ENCODE measurements at places on chromosomes 1 and 21. TPM values are rescaled to one million over a fixed set of nuclear protein-coding genes. Genes with fewer than 3 reads are reported as not detected.

Gene KCNJ6
- not detected for total RNA-seq

Gene NPPB
- not detected for total RNA-seq

Gene ATAD3B
- total RNA-seq, result 35.4 TPM

Gene CYP4A22
- total RNA-seq, result not detected

Gene LCE2B
- not detected for total RNA-seq

DNA sequence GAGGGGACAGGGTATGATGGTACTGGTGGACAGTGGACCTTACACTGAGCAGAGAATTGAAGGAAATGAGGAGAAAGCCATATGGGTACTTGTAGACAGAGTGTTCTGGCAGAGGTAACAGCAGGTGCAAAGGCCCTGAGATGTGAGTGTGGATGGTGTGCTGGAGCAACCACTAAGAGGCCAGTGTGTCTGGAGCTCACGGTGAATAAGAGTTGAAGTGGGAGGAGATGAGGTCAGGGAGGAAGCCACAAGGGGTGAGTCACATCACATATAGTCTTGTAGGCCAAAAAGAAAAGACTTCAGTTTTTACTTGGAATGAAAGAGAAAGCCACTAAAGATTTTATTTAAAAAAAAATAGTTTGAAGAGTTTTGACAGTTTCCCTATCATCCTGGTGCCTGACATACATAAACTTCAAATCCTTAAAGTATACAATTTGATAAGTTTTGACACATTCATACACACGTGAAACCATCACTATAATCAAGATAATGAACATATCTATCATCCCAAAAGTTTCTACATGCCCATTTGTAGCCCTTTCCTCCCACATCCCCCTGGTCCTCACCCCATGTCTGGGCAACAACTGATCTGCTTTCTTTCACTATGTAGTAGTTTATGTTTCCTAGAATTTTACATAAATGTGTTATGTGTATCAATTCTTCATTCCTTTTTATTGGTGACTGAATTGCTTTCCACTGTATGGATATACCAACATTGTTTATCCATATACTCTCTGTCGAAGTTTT, 148.4 kb downstream of the GPATCH2 start:
- peaks cover 23% of the 10 kb centered on the region for H3K4me1 ChIP-seq
- H3K36me3 ChIP-seq, result peaks cover 35% of the 10 kb centered on the region
- peak overlapping the region; percentile 55 for H3K27ac ChIP-seq
- peak; percentile 82 for DNase-seq

DNA sequence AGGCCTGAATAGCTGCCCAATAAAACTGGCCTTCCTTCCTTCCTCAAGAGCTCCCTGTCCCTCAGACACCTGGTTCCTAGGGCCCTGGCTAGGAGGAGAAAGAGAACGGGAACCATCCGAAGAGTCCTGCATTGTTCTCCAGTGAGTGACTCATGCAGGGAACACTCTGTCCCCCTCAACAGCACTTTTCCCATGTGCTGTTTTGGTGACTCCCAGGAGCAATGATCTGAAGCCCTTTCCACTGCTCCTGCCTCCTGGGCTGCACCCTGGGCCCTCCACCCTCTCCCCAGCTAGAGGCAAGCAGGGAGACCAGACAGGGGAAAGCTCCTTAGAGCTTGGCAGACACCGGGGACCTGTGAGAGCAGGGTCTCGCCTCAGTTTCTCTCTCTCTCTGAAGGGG, 18.9 kb downstream of the TNNT2 start:
- no peaks in the 10 kb centered on the region for H3K4me1 ChIP-seq
- no peak overlapping the region for H3K27ac ChIP-seq
- no peak overlapping the region for H3K4me3 ChIP-seq
- H3K36me3 ChIP-seq, result no peaks in the 10 kb centered on the region
- H3K27me3 ChIP-seq, result peaks cover 9% of the 10 kb centered on the region

DNA sequence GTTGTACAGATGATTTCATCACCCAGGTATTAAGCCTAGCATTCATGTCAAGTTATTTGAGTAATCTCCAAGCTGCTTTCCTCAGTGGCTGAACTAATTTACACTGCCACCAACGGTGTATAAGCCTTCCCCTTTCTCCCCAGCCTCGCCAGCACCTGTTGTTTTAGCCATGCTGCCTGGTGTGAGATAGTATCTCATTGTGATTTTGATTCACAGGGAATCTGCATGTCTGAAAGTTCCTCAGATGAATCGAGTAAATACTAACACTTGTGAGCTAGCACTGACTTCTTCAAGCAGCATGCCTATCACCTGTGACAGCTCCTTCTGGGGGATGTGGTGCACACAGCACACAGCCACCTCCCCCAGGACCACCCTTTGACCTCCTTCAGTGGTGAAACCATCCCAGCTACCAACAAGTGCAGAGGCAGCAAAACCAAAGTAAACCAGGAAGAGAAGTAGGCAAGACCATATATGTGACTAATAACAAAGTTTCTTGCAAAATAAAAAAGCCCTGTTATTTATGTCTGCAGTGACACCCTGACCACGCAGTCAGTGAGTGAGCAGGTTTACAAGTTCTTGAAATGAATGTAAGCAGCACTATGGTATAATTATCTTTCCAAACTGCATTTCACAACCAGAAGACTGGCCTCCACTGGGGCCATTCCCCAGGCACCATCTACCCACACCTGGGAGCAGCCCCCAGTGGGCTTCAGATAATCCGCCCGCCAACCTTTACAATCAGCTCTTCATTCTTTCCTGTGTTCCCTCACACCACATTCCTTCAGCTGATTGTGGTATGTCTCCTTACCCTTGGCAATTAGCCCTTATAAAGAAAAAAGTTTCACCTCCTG, 173.8 kb downstream of the ETS2 start:
- DNase-seq, result no peak
- peaks cover 1% of the 10 kb centered on the region for H3K4me1 ChIP-seq
- no peak overlapping the region for H3K4me3 ChIP-seq
- H3K27me3 ChIP-seq, result peaks cover 38% of the 10 kb centered on the region
- no peak overlapping the region for H3K27ac ChIP-seq
- peaks cover 2% of the 10 kb centered on the region for H3K36me3 ChIP-seq

DNA sequence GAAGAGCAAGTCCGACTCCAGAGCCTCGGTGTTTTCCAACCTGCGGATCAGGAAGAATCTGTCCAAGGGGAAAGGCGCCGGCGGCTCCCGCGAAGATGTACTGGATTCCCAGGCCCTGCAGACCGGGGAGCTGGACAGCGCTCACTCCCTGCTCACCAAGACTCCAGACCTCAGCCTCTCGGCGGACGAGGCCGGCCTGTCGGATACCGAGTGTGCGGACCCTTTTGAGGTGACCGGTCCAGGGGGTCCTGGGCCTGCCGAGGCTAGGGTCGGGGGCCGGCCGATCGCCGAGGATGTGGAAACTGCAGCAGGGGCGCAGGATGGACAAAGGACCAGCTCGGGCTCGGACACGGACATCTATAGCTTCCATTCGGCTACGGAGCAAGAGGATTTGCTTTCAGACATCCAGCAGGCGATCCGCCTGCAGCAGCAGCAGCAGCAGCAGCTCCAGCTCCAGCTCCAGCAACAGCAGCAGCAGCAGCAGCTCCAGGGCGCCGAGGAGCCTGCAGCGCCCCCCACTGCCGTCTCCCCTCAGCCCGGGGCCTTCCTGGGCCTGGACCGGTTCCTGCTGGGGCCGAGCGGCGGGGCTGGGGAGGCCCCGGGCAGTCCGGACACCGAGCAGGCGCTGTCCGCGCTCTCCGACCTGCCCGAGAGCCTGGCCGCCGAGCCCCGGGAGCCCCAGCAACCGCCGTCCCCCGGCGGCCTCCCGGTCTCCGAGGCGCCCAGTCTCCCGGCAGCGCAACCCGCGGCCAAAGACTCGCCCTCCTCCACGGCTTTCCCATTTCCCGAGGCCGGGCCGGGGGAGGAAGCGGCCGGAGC, 827 bp downstream of the FMN2 start:
- DNase-seq, result no peak
- peaks cover 6% of the 10 kb centered on the region for H3K4me1 ChIP-seq
- H3K4me3 ChIP-seq, result no peak overlapping the region
- H3K36me3 ChIP-seq, result no peaks in the 10 kb centered on the region
- H3K27me3 ChIP-seq, result peaks cover 22% of the 10 kb centered on the region

DNA sequence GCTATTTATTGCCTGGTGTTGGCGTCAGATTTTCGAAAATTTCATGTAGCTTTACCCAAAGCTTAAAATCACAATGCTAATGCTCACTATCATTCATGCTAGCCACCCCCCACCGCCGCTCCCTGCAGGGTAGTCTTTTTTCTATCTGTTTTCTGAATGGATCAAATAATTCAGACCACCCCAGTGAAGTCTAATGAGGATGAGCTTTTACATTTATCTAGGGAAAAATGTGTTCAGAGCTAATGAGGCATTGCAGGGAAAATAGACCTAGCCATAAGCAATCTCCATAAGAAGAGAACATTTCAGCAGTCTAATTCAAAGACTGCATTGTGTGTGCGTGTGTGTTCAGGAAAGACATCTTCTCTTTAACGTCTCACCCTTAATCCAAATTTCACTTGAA, 533.0 kb upstream of the PRMT6 start:
- DNase-seq, result no peak
- no peak overlapping the region for H3K27ac ChIP-seq
- peaks cover 2% of the 10 kb centered on the region for H3K36me3 ChIP-seq
- no peak overlapping the region for H3K4me3 ChIP-seq
- H3K4me1 ChIP-seq, result no peaks in the 10 kb centered on the region

GRCh38 chr1:153122831-153123421, 9.6 kb upstream of the SPRR2F start:
- H3K4me3 ChIP-seq, result no peak overlapping the region
- no peaks in the 10 kb centered on the region for H3K4me1 ChIP-seq
- DNase-seq, result no peak
- H3K27me3 ChIP-seq, result peaks cover 9% of the 10 kb centered on the region

GRCh38 chr1:36731226-36732014, 248.7 kb upstream of the CSF3R start:
- no peak overlapping the region for H3K27ac ChIP-seq
- no peaks in the 10 kb centered on the region for H3K4me1 ChIP-seq
- no peak for DNase-seq
- peaks cover 30% of the 10 kb centered on the region for H3K27me3 ChIP-seq
- no peak overlapping the region for H3K4me3 ChIP-seq

- H3K36me3 ChIP-seq, result no peaks in the 10 kb centered on the region
- DNase-seq, result no peak
- H3K27me3 ChIP-seq, result peaks cover 60% of the 10 kb centered on the region
- H3K4me1 ChIP-seq, result peaks cover 20% of the 10 kb centered on the region
- no peak within 1 kb of the TSS for H3K4me3 ChIP-seq
Measured at GRCh38 chr1:6419804-6420453, at the start of gene HES2. Gene HES2 (minus strand): TSS chr1:6419919. CDS start chr1:6419820, 99 bp downstream.
